Epithelial cell of proximal tubule (primary cell): ENCODE measurements at places on chromosomes 16 and 17. TPM values are rescaled to one million over a fixed set of nuclear protein-coding genes. Genes with fewer than 3 reads are reported as not detected.

MARVELD3 gene
- 2.2 and 7.9 TPM in 2 replicates for total RNA-seq

TMEM98 gene
- total RNA-seq = 139 and 180 TPM in 2 replicates

CA4 gene
- not detected in 2 replicates for total RNA-seq

- DNase-seq = no peak
These were observed 425.8 kb upstream of the ZFHX3 start for GRCh38 chr16:73473713-73474112.

- no peak for DNase-seq
These were observed 261.3 kb downstream of the ZFHX3 start for GRCh38 chr16:72786606-72787005.

- no peak for DNase-seq
These were observed 1.5 kb upstream of the SHISA6 start for GRCh38 chr17:11239379-11239970.

- DNase-seq = peak; percentile 30
These were observed 17.0 kb upstream of the RPRML start for GRCh38 chr17:46995841-46996571.
